Muscle of leg (tissue), 16 donors: ENCODE measurements at places on chromosomes 7 and 10. TPM values are rescaled to one million over a fixed set of nuclear protein-coding genes. Genes with fewer than 3 reads are reported as not detected.

GRCh38 chr7:120742372-120742771 is 115.6 kb downstream of the TSPAN12 start:
- H3K27me3 ChIP-seq, result no peaks in the 10 kb centered on the region
- no peak overlapping the region for H3K27ac ChIP-seq
- no peaks in the 10 kb centered on the region for H3K4me1 ChIP-seq
- DNase-seq, result peak; percentile 68
- no peak overlapping the region for H3K4me3 ChIP-seq

DNA sequence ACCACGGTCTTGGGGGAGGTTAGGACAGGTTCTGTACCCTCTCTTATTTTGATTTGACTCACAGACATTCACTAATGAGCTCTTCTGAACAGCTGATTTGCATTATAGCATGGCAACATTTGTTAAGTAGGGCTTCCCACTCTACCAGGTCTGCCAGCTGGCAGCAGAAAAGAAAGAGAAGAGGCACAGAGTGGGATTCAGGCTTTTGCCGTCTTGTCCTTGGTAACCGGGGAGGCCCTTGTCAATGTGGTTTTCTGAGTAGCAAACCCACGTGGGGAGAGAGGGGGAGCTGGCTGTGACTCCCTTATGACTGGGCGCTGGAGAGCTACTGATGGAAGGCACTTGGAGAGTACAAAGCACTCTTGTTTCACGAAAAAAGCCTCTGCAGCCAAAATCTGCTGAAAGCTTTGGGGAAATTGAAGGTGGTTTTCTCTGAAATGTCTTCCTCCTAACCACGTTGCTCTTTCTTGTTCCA is 355.3 kb upstream of the GALNT17 start:
- peaks cover 3% of the 10 kb centered on the region for H3K4me1 ChIP-seq
- no peak overlapping the region for H3K27ac ChIP-seq
- H3K27me3 ChIP-seq, result no peaks in the 10 kb centered on the region

DNA sequence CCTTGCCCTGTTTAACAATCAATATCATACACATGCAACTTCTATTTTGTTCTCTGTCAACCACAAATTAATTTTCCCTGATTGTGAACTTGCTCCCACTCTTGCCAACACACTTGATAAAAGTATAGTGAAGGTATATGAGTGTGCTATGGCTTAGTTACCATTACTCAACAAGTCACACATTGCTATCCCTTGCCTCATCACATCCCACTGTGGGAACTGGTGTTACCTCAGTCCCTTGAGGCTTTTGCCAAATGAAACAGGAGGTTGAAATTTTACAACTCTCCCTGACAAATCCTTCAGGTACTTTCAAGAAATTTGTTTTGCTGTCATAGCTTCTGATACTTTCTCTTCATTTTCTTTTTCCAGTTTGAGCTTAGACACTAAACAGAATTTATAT is 472.5 kb upstream of the SEMA3D start:
- no peak overlapping the region for H3K27ac ChIP-seq
- no peaks in the 10 kb centered on the region for H3K27me3 ChIP-seq
- no peak for DNase-seq
- no peaks in the 10 kb centered on the region for H3K4me1 ChIP-seq

DNA sequence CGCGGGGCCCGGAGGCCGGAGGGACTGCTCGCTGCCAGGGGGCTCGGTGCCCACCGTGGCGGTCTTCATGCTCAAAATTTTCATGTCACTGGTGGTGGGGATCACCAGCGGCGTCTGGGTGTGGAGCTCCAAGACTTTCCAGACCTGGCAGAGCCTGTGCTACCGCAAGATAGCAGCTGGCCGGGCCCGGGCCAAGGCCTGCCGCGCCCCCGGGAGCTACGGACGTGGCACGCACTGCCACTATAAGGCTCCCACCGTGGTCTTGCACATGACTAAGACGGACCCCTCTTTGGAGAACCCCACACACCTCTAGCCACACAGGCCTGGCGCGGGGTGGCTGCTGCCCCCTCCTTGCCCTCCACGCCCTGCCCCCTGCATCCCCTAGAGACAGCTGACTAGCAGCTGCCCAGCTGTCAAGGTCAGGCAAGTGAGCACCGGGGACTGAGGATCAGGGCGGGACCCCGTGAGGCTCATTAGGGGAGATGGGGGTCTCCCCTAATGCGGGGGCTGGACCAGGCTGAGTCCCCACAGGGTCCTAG is 2.0 kb downstream of the FZD9 start:
- peaks cover 27% of the 10 kb centered on the region for H3K27me3 ChIP-seq
- H3K27ac ChIP-seq, result peak overlapping the region; percentile 82
- H3K36me3 ChIP-seq, result peaks cover 16% of the 10 kb centered on the region
- peak overlapping the region; percentile 31 for H3K4me3 ChIP-seq

DNA sequence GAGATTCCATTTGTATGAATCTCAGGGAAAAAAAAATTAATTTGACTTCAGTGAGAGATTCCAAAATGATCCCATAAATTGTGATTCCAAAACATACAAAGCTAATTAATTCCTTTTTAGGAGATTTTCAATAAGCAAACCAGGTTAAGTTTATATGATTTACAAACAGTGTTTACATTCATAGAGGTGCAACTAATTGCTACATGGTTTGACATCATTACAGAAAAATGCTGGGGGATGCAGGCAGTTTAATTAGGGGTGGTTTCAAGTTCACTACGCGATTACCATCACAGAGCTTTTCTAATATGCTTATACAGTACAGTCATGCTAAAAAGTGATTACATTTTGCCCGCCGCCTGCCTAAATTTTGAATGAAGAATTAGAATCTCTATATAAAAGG is 143.2 kb upstream of the MGMT start:
- H3K27me3 ChIP-seq, result no peaks in the 10 kb centered on the region
- H3K36me3 ChIP-seq, result no peaks in the 10 kb centered on the region
- no peak overlapping the region for H3K4me3 ChIP-seq
- H3K27ac ChIP-seq, result no peak overlapping the region
- no peaks in the 10 kb centered on the region for H3K4me1 ChIP-seq

GRCh38 chr10:71647526-71648253 is 71.9 kb downstream of the C10orf105 start:
- H3K36me3 ChIP-seq, result no peaks in the 10 kb centered on the region
- H3K27me3 ChIP-seq, result no peaks in the 10 kb centered on the region
- H3K27ac ChIP-seq, result peak overlapping the region; percentile 76
- H3K4me1 ChIP-seq, result peaks cover 30% of the 10 kb centered on the region

GRCh38 chr10:116952729-116953128 is 52.3 kb downstream of the SHTN1 start:
- H3K4me1 ChIP-seq, result no peaks in the 10 kb centered on the region
- no peak overlapping the region for H3K4me3 ChIP-seq
- H3K27me3 ChIP-seq, result no peaks in the 10 kb centered on the region
- H3K36me3 ChIP-seq, result no peaks in the 10 kb centered on the region

DNA sequence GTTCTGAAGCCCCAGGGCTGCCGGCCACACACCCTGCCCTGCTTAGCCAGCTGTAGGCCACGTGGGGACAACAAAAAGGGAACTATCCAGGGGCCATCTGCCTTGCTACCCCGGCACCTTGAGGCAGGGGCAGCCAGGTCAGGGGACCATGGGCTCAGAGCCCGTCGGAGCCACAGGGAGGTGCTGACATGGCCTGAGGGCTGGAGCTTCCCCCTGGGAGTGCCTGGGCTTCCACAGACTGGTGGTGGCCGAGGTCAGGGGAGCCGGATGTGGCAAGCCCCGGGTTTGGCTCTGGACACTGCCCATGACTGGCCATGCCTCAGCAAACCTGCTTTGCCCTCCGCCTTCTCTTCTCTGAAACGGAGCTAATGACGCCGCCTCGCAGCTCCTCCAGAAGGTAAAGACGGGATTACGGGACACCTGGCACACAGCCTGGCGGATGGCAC is 178.5 kb downstream of the EBF3 start:
- H3K27ac ChIP-seq, result no peak overlapping the region
- H3K36me3 ChIP-seq, result no peaks in the 10 kb centered on the region
- no peaks in the 10 kb centered on the region for H3K27me3 ChIP-seq
- no peak for DNase-seq

DNA sequence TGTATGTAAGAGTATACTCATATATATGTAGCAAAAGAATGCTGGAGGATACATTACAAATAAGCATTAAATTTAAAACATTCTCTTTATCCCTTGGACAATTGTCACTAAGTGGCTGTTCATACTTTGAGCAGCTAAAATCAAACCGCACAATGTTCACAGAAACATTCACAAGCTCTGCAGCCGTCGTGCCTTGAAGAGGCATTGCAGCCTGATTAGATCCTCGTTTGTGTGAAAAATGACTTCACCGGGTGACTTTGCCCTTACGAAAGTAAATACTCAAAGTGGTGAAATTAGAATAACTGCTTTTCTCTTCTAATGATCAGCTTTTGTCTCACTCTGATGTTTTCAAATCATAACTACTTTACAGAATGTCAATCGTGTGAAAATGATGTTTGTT is 319.0 kb downstream of the GFRA1 start:
- no peak overlapping the region for H3K27ac ChIP-seq
- DNase-seq, result no peak
- H3K4me3 ChIP-seq, result no peak overlapping the region

DNA sequence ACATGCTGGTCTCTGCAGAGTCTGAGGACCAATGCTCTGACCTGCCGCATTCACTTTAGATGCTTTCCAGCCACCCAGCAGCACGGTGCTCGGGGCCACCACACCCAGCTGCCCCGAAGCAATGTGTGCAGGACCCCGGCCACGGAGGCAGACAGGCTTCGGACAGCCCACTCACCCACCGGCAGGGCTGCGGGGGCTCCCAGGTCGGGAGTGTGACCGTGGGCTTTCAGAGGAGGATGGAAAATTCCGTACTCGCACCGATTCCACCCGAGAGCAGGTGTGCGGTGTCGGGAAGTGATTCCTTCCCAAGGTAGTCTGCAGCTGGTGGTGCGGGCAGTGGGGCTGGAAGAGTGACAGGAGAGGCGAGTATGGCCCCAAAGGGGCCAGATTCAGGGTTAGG is 190.9 kb downstream of the DNAJB6 start:
- DNase-seq, result no peak
- H3K27me3 ChIP-seq, result no peaks in the 10 kb centered on the region
- H3K27ac ChIP-seq, result no peak overlapping the region
- no peaks in the 10 kb centered on the region for H3K4me1 ChIP-seq
- H3K36me3 ChIP-seq, result no peaks in the 10 kb centered on the region

GRCh38 chr10:128296253-128297007 is 170.2 kb upstream of the MKI67 start:
- H3K27me3 ChIP-seq, result no peaks in the 10 kb centered on the region
- H3K4me3 ChIP-seq, result no peak overlapping the region
- H3K4me1 ChIP-seq, result peaks cover 48% of the 10 kb centered on the region
- H3K36me3 ChIP-seq, result no peaks in the 10 kb centered on the region

DNA sequence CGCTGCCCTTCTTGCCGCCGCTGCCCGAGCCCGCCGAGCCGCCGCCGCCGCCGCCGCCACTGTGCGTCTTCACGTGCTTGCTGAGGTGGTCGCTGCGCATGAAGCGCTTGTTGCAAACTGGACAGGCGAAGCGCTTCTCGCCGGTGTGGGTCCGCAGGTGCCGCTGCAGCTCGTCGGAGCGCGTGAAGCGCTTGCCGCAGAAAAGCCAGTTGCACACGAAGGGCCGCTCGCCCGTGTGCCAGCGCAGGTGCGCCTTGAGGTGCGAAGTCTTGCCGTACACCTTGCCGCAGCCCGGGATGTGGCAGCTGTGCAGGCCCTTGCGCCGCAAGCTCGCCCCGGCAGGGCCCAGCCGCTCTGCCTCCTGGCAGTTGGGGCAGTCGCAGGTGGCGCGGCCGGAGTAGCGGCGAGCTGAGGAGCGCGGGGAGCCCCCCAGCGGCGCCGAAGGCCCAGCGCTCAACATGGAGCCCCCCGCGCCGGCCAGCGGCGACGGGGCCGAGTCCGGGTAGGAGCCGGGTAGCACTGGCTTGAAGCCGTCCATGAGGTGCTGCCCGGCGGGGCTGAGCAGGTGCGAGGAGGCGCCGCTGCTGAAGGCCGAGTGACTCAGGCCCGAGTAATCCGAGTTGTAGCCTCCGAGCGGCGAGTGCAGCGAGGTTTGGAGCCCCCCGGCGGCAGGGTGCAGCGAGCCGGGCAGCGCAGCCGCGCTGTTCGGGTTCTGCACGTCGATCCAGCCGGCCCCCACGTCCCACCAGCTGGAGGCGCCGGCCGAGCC is 2.1 kb downstream of the SP8 start:
- H3K27ac ChIP-seq, result no peak overlapping the region
- H3K4me1 ChIP-seq, result peaks cover 28% of the 10 kb centered on the region
- H3K4me3 ChIP-seq, result no peak overlapping the region
- H3K36me3 ChIP-seq, result no peaks in the 10 kb centered on the region
- DNase-seq, result no peak

DNA sequence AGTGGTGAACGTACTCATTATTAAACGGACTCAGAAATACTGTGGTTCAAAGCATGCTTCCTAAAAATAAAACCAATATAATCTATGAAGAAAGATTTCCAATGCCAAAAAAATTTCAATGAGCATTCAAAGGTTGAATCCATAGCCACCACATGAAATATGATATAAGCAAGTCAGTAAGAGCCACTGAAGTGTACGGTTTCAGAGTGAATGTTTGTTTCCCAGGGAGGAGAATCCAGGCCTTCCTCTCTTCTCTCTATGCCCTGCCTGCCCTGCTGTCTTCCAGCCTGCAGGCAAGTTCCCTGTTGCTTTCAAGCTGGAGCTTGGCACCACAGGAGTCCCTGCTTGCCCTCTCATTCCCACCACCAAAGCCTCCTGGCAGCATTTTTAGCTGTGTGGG is 1171.6 kb upstream of the C7orf33 start:
- no peak overlapping the region for H3K4me3 ChIP-seq
- no peak overlapping the region for H3K27ac ChIP-seq
- peaks cover 3% of the 10 kb centered on the region for H3K4me1 ChIP-seq
- no peaks in the 10 kb centered on the region for H3K27me3 ChIP-seq
- no peaks in the 10 kb centered on the region for H3K36me3 ChIP-seq
- DNase-seq, result no peak

DNA sequence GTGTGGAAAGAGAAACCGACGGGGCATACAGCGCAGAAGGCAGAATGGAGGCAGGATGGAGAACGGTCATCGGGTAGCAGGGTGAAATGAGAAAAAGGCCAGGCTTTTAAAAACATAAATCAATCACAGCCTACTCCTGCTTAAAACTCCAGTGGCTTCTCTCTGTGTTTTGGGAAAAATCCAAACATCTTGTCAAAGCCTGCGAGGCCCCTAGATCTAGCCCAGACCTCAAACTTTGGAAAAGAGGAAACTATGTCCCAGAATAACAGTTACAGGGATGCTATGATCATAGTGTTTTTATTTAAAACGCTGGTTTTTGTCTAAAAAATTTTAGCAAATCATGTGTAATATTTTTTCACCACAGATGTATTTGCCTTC is 41.1 kb downstream of the PPP1R3C start:
- H3K27me3 ChIP-seq, result no peaks in the 10 kb centered on the region
- no peak overlapping the region for H3K4me3 ChIP-seq
- peak overlapping the region; percentile 94 for H3K27ac ChIP-seq
- peaks cover 66% of the 10 kb centered on the region for H3K4me1 ChIP-seq

DNA sequence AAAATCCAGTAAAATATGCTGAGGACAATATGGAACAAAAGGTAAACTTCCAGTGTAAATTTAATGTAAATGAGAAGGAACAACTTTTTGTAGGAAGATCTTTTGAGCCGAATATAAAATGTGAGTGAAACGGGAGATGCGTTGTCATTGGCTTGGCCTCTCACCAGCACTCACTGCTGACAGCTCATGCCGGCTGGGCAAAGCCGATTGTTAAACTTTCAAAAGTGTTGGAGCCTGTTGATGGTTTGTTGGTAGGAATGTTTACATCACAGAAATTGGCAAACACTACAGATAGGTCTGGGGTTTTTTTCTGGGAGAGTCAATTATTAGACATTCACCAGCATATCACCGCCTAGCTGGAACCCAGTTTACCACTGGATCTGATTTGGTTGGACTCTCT is 6.1 kb downstream of the PSTK start:
- H3K27ac ChIP-seq, result no peak overlapping the region
- H3K36me3 ChIP-seq, result no peaks in the 10 kb centered on the region

The OR2A12 gene
- not detected for total RNA-seq

The HOXA4 gene
- total RNA-seq, result 3.2 TPM

The NAMPT gene
- total RNA-seq, result 17.3 TPM

The GATA3 gene
- total RNA-seq, result 0.18 TPM
